ENCODE measurements at places on chromosomes 2 and 18.

DNA sequence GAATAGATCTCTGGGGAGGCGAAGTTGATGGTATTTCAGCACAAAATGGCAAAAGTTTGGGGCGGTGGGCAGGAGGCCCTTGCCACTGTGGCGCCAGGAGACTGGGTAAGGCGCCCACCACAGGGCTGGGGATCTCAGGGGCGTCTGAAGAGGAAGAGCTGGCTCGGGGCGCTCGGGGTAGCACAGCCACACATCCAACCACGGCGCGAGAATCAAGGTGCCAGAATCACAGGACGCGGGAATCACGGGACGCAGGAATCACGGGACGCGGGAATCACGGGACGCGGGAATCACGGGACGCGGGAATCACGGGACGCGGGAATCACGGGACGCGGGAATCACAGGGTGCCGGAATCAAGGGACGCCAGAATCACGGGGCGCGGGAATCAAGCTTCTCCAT is 174.4 kb downstream of the TMEM18 start:
- no peak for DNase-seq

- no peak for DNase-seq
Observed at GRCh38 chr2:188609321-188610049, 317.8 kb downstream of the GULP1 start.

DNA sequence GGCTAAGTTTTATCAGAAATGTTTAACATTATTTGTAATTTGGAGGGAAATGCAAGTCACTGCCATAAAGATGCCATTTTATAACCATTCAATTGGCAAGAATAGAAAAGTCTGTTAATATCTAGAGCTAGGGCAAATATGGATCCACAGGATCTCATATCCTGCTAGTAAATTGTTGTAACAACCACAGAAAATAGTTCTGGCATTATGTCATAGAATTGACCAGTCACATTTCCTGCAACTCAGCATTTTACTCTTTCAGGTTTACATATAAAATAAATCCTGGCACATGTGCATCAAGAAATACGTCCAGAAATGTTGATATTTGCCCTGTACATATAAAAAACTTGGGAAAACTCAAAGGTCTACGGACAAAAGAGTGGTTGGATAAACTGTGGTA is 32.9 kb downstream of the OSBPL6 start:
- DNase-seq: no peak

- no peak for DNase-seq
Observed at GRCh38 chr2:232339121-232340081, 39.1 kb upstream of the ALPP start.

DNA sequence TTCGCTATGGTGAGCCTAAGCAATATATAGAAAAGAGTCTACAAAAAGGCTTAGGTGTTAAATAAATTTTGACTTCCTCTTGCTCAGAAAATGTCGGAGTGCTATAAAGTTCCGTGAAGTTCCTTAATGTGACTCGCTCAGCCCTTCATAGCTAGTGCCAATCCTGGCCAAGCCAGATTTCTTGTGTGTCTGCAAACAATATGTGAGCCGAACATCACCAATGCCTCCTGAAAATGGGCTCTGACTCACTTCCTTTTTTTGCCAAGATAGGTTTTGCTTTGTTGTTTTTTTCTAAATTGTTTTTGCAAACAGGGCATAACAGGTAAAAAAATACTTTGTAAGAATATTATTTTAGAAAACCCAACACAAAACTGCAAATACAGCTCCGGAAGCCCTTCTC is 26.1 kb downstream of the CDC42EP3 start:
- DNase-seq: no peak

- no peak for DNase-seq
Observed at GRCh38 chr2:184599054-184599871, 934 bp downstream of the ZNF804A start.

DNA sequence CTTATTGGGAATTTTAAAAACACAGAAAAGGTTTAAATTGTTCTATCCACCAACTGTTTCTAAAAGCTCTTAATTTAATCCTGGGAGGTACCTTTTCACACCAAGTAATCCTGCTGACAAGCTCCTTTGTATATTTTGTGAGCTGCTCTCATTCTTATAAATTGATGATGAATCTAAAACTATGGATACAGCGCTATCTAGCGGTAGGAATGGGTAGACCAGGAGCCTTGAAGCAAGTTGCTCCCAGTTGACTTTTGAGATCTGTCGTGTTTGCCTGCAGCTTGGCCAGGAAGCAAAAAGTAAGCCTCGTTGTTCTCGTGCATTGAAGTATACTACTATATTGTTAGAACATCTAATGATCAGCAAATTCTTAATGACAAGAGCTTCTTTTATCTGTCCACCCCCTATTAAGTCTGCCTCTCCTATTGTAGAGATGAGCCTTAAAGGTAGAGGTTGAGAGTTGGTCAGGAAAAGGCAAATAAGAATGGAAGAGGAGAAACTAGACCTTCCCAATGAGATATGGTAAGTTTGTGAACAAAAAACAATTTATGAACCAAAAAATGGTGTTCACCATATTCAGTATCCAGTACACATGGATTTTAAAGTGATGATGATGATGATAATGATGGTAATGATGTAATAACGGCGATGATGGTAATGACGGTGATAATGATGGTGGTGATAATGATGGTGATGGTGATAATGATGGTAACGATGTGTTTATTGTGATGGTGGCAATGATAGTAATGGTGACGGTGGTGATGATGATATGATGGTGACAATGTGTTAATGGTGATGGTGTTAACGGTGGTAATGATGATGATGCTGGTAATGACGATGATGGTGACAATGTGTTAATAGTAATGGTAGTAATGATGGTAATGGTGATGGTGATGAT is 212.1 kb upstream of the NCKAP5 start:
- peak; percentile 22 for DNase-seq

- DNase-seq: no peak
Observed at GRCh38 chr2:29272311-29272710, 157.1 kb downstream of the CLIP4 start.

- DNase-seq: no peak
Observed at GRCh38 chr18:59628995-59629394, 68.2 kb downstream of the CCBE1 start.

- DNase-seq: no peak
Observed at GRCh38 chr18:8361941-8362471, 247.2 kb upstream of the RAB12 start.

DNA sequence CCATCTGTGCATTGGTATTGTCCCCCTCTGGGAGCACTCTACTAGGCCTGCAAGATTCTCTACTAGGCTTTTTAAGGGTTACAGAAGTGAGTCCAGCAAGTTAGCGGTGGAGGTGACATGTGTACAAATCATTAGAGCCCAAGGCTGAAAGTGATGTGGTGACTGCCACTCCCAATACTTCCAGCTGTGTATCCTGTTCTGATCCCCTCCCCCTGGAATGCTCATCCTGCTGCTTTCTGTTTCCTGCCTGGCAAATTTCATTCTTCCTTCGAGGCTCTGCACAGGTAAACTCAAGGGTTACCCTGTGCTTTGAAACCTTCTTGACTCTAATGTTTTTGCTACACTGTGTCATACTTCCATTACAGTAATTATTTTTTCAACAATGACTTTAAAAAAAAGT is 258.5 kb upstream of the REV1 start:
- DNase-seq: no peak

- no peak for DNase-seq
Observed at GRCh38 chr2:62526531-62527381, 20.8 kb upstream of the TMEM17 start.

DNA sequence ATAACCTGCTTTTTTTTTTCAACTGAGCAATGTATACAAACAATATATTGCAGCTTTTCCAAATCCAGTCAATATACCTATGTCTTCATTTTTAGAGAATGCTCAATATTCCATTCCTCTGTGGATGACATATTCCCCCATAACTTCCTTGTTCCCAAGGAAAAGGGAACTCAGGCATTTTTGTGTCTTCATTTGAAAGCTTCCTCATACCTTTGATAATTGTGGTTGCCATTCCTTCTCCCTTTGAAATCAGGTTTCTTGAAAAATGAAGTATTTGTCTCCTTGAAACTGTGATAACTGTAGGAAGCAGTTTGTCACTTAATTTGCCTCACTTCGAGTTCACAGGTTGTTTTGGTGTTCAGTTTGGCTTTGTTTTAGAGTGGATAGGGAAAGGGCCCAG is 13.5 kb downstream of the ELAC1 start:
- no peak for DNase-seq

- DNase-seq: no peak
Observed at GRCh38 chr2:128448331-128449225, 129.9 kb upstream of the HS6ST1 start.

DNA sequence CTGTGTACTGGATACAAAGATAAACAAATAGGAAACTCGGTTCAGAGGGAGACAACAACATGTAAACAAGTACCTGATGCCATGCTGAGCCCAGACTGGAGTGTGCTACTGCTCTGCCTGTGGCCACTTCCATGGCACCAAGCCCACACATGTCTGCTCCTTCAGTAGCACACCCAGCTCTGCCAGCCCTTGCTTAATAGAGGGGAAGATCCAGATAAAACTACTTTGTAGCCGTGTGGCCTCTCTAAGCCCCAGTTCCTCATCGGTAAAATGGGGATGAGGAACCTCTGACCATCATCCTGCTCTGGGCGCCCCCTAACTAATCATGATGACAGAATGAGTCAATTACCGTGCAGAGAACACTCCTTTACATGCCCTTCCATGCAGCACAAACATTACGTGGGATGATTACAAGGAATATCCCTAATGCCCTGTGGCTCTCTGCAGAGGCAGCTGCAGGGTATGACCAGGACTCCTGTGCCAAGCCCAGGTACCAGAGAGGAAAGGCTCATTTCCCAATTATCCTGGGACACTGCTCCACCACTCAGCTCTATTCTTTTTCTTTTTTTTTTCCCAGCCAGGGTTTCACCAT is 34.9 kb downstream of the DNMT3A start:
- DNase-seq: no peak

- DNase-seq: peak; percentile 78
Observed at GRCh38 chr2:45889053-45889452, 237.6 kb downstream of the PRKCE start.

DNA sequence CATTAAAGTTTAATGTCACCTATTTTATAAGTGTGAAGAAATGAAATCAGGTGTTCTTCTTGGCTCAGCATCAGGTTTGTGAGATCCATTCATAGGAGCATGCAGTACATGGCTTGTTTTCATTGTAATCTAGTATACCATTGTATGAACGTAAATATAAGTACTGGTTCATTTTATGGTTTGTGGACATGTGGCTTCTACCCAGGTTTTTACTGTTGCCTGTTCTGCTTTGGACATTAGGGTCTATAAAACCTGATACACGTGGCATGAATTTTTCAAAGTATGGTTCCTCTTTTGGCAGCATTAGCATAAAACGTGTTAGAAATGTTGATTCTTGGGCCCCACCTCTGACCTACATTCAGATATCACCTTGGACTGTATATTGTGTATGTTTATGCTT is 175.5 kb downstream of the PRPF40A start:
- no peak for DNase-seq

DNA sequence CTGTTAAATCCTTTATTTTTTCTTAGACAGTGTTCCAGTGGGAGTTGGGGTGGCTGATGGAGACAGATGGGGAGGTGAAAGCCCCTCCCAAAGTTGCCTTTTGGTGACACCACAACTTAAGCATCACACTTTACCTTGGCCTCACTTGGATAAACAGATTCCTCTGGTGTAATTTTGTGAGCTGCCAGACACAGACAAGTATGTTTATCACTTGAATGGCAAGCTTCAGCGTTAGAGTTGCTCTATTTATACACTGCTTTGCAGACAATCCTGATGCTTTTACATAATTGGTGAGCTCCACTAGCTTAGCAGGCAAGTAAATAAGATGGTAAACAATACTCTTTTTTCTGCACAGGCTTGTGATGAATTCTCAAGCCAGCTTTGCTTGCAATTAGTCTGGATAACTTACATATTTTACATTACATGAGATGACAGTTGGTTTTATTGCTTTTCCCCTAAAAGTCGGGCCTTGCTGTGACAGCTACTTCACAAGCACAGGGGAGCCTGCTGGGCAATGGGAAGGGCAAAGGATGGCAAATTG is 226.2 kb downstream of the SLC8A1 start:
- no peak for DNase-seq

DNA sequence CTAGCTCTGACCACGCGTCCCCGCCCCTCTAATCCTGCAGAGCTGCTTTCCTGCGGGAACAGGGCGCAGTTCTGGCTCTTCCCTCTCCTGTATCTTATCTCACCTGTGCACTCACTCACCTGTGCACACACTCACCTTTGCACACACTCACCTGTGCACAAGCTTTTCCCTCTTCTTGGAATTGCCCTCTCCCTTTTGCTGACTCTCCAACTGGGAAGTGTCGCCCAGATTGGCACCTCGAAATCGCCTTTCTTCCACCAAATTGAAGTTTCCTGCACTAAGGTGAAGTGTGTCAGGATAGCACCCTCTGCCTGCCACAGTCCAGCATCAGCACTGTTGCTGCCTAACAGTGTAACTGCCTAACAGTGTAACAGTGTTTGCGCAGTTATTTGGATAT is 566 bp upstream of the CMPK2 start:
- peak; percentile 38 for DNase-seq

GRCh38 chr18:31440787-31441186 is 6.8 kb upstream of the DSG3 start:
- no peak for DNase-seq

GRCh38 chr2:189641590-189641989 is 19.7 kb upstream of the ASNSD1 start:
- no peak for DNase-seq

GRCh38 chr2:108993095-108993937 is 4.3 kb upstream of the EDAR start:
- no peak for DNase-seq

DNA sequence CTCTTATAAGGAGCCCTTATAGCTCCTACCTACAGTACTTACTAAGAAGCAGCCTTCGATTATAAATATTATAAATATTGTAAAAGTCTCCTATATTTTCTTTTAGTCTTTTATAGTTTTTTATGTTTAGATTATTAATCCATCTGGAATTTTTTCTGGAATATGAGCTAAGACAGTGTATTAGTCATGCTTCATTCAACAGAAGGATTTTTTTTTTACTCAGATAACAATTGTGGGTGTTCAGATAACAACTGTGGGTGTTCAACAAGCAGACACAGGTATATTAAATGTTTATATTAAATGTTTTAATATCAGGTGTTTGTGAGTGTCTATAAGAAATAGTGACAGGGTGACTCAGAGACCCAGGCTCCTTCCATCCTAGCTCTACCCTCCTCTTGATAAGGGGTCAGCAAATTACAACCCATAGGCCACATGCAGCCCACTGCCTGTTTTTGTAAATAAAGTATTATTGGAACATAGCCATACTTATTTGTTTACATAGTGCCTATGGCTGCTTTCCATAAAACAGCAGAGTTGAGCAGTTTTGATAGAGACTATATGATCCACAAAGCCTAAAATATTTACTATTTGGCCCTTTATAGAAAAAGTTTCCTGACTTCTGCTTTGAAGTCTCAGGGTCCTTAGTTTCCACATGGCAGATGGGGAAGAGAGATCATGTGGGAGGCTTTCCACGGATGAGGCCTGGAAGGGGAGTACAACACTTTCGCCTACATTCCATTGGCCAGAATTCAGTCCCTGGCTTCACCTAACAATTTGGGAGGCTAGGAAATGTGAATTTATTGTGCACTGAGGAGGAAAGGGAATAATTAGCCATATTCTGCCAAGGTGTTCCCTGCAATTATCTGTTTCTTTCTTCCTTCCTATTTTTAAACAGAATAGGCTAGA is 4.3 kb upstream of the SPATS2L start:
- no peak for DNase-seq
